ENCODE measurements at places on chromosomes 2 and 18.

- no peak for DNase-seq
These were observed 987.2 kb upstream of the CDH2 start for GRCh38 chr18:29164020-29164706.

GRCh38 chr18:14086458-14087231 lies 45.6 kb downstream of the ZNF519 start:
- DNase-seq = no peak

DNA sequence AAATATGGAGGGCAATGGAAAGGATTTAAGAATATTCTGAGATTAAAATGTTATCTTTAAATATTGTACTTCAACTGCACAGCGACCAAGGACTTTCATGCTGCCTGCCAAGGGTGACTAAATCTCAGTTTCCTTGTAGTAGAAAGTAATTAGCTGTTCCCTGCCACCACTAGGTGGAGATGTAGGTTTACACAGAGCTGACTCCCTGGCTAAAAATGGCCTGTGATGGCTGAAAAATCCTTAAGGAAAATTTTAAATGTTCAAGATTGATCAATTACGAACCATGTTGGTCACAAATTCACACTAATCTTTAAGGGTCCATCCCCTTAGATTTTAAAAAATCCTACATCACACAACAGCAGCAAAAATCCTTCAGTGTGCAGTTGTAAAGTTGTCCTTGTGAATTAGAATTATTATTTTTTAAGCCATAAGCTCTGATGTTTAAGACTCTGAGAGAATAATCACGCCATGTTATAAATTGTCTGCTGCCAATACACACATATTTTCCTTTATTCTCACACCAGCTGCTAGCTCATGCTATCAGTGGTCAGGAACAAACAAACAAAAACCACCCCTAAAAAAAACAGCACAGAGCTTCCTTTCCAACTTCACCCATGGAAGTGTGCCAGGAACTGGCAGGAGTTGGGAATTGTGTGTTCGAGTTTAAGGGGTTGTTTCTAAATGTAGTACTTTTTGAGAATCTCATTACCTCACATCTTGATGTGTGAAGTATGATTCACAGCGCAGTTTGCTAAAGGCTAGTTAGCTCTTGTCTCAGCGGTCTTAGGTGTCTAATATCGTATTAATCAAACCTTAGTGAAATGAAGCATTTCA lies 399.8 kb downstream of the TMEM182 start:
- no peak for DNase-seq

GRCh38 chr2:9256147-9256546 lies 49.5 kb downstream of the ASAP2 start:
- DNase-seq = no peak
